ENCODE measurements at places on chromosomes 1 and 21.

DNA sequence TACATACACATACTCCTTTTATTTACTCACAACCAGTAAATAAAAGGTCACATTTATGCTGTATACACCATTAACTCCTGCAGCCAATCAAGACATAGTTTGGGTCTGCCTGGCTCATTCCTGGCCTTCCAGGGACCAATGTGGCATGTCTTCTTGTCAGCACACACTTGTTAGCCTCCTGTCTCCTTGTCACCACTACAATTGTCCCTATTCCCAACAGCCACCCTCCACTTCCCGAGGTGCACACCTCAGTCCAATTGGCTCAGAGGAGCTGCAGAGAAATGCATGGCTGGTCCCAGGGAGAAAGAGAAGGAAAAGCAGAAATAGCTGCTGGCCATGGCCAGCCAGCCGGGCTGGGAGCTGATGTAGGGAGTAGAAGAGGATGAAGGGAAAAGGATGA lies 116.9 kb downstream of the PLXNA2 start:
- no peak for DNase-seq

GRCh38 chr1:177744906-177745305 lies 225.0 kb downstream of the SEC16B start:
- DNase-seq, result no peak

- no peak for DNase-seq
These were observed 84.5 kb upstream of the ESRRG start for GRCh38 chr1:216807696-216808095.

DNA sequence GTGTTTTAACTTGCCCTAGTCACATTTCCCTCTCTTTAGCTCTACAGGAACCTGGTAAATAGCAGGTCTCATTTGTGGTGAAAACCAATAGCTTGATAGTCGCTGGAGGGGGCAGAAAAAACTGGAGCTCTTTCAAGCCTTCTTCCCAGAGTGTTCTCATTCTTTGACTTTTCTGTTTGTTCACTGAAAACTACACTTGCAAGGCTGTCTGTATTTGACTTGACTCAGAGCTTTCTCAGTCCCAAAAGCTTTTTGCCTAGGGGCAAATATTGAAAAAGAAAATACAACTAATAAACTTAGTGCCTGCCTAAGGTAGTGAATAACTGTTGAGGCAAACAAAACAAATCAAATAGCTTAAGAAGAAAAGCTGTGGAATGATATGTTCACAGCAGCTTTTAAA lies 217.1 kb upstream of the CHRM3 start:
- no peak for DNase-seq

DNA sequence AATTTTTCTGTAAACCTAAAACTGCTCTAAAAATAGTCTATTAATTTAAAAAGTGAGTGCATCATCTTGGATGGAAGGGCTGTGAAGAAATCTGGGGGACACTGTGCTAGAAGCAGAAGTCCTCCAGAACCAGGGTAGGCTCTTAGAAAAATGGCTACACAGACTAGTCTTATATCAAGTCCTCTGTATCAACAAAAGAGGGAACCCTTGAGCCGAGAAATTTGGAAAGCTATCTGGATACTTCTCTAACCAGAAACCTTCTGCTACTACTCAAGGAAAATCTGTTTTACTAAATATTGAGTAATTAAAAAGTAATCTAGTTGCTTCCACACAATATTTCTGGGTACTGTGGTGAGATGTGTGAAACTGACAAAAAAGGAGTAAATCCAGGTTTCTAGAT lies 92.1 kb downstream of the WDR3 start:
- peak; percentile 1 for DNase-seq

GRCh38 chr1:201504179-201504631 lies 2.7 kb downstream of the CSRP1 start:
- DNase-seq, result no peak

GRCh38 chr21:34771512-34772028 lies 102.8 kb downstream of the CLIC6 start:
- no peak for DNase-seq

- no peak for DNase-seq
These were observed 59.4 kb downstream of the SLC30A7 start for GRCh38 chr1:100955322-100955721.

DNA sequence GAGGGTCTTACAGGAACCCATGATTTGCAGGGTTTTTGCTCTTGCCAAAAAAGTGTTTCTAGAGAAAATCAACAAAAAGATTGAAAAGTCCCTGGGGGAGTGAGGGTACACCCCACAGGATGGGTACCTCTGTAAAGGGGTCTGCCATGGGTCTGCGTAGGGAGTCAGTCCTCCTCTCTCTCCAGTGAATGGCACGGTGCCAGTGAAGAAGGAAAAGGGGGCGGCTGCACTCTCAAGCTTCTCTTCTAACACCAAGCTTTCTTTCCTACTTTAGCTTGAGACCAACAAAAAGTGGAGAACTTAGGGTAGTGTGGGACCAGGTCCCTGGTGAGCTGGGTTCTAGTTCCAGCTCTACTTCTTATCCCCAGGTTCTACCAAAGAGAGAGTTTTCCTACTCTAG lies 87.4 kb downstream of the GLUL start:
- no peak for DNase-seq

DNA sequence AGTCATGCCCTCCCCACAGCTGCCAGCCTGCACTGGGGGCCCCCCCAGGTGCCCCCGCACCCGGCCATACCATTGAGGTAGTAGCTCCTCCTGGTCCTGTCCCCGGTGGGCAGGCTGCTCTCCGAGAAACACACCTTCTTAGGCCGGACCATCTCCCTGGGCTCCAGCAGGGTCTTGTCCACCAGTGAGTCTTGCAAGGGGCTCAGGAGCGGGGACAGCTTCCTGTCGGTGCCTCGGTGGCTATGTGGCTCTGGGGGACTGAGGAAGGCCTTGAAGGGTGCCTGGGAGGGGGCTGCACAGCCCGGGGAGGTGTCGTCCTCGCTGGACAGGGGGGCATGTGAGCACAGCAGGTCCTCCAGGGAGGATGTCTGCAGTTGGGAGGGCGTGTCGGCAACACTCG lies 12.9 kb upstream of the FTCD start:
- no peak for DNase-seq

- no peak for DNase-seq
These were observed 305.1 kb downstream of the MATN1 start for GRCh38 chr1:30418061-30418938.

DNA sequence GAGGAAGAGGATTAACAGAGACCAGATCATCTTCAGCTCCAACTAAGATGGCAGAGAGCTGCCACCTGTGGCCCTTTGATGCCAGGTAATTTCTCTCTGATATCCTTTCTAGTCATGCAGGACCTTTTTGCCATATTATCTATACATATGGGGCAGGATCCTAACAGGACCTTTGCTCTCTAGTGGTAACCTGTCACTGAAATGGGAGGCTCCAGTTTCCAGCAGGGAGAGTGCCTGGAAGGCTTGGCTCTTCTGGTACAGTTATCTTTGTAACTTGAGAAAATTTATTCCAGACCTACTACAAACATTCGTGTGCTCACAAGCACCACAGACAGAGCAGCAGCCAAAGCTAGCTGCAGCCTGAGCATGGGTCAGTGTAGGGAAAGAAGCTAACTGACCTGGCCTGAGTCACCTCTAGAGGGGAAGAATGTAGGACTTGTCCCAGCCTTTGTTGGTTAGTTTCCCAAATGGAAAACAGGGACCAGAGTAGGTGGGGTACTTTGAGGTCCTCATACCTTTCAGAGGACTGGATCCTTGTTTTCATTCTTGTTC lies 86.5 kb upstream of the MACF1 start:
- no peak for DNase-seq

- DNase-seq, result no peak
These were observed 20.2 kb upstream of the MGST3 start for GRCh38 chr1:165610866-165611265.

DNA sequence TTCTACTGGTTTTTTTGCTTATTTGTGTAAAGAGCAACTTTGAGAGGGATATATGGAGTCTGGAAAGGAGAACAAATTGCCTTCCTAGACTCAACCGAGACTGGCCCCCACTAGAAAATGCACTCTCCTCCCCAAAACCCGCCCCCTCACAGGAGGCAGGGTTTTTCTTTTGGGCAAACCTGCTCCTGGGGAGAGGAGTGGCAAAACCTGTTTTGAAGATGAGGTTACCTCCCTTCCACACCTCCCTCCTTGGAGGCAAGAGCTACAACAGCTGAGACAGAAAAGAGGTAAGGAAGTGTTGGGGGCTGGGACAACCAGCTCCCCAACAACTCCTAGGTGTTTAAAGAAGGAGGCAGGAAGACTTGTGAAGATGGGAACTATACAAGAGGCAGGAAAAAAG lies at the start of gene BNIPL:
BNIPL (plus strand) TSS at position 231 of the 400 bp plus-strand sequence; CDS start at position 371, 140 bp downstream.
- DNase-seq, result no peak

- DNase-seq, result no peak
These were observed 19.0 kb downstream of the FOXO6 start for GRCh38 chr1:41380195-41380594.

DNA sequence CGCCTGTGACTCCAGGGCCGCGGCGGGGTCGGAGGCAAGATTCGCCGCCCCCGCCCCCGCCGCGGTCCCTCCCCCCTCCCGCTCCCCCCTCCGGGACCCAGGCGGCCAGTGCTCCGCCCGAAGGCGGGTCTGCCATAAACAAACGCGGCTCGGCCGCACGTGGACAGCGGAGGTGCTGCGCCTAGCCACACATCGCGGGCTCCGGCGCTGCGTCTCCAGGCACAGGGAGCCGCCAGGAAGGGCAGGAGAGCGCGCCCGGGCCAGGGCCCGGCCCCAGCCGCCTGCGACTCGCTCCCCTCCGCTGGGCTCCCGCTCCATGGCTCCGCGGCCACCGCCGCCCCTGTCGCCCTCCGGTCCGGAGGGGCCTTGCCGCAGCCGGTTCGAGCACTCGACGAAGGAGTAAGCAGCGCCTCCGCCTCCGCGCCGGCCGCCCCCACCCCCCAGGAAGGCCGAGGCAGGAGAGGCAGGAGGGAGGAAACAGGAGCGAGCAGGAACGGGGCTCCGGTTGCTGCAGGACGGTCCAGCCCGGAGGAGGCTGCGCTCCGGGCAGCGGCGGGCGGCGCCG lies at the start of gene SIM2:
SIM2 (plus strand) TSS at position 135 of the 565 bp plus-strand sequence. CDS start 632 bp downstream, outside the sequence.
- DNase-seq, result no peak

GRCh38 chr1:169487133-169487532 lies 1.4 kb upstream of the SLC19A2 start:
- DNase-seq, result no peak

- peak; percentile 80 for DNase-seq
These were observed 25.6 kb downstream of the PPFIA4 start for GRCh38 chr1:203051841-203052324.

- DNase-seq, result no peak
These were observed 762.1 kb downstream of the LTN1 start for GRCh38 chr21:28230559-28230958.

DNA sequence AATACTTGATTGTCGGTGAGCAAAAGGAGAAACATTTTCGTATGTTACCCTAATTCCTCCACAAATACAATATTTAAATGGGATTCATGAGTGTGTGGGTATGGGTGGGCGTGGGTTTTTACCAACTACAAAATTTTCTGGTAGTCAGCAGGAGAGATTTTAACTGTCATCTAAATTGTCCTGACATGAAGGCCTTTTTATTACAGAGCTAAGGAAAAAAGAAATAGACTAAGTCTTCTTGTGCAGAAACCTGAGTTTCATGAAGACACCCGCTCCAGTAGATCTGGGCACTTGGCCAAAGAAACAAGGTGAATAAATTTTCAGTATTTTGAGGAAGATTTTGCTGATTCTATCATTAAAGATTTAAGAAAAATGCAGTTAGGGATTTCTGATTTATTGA lies 752 bp downstream of the RGS18 start:
- no peak for DNase-seq

- no peak for DNase-seq
These were observed 21.9 kb upstream of the MEF2D start for GRCh38 chr1:156522443-156522970.

GRCh38 chr21:27802816-27803475 lies 836.1 kb upstream of the ADAMTS5 start:
- peak; percentile 58 for DNase-seq

- DNase-seq, result no peak
These were observed 10.7 kb downstream of the CHI3L2 start for GRCh38 chr1:111238056-111238795.

DNA sequence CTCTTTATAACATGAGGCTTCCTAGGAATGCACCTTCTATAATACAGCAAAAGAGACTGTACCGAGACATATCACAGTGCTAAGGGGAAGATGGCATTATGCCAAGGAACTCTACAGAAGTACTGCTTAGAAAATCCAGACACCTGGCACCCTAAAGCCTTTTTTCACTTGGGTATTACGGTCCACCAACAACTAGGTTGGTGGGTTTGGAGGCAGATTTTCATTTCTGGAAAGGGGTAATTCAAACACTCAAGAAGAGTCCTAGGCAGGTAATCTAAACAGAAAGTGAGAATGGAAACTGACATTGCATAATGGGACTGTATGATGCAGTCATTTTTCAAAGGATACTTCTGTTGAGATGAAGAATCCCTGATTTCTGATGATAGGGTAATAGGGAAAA lies 19.6 kb downstream of the SCMH1 start:
- no peak for DNase-seq

- no peak for DNase-seq
These were observed 39.7 kb upstream of the KCNQ4 start for GRCh38 chr1:40743860-40744259.

GRCh38 chr1:181733486-181733885 lies 250.2 kb downstream of the CACNA1E start:
- no peak for DNase-seq

DNA sequence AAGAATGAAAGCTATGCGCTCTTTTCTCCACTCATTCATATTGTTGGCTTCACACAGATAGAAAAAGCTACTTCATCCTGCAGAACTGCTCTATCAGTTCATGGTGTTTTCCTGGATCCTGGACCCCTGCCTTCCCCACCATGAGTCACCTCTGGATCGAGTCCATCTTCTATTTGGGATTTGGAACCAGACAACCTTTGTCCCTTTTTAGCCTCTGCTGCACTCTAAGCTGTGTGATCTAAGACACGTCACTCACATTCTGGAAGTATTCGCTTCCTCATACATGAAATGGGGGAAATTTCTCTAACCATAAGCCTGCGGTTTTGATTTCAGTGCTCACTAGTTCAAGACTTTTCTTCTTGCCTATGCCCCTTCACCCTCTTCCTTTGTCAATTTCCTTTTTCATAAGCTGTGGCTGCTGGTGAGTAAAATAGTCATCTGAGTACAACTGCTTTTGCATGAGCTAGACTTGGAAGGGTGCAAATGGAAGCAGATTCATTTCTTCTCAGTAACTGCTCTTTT lies 14.1 kb upstream of the DEGS1 start:
- DNase-seq, result no peak

DNA sequence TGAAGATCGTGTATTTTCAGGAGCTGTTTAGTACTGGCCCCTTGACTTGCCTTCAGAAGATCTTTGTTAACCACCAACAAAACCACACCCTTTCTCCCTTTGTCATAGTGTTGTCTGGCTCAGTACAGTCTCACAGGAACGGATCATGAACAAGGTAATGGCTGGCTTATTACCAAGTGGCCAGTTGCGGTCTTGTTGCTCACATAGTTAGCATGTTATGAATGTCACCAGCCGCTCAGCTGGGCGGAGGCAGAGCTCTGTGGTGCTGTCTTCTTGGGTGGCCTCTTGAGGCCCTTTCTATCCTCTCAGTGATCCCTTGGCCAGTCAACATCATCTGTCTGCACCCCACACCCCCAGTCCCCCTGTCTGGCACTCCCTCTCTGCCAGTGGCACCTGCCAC lies 21.4 kb downstream of the CNIH3 start:
- no peak for DNase-seq
